ENCODE measurements at places on chromosomes 3 and 15.
A peak's percentile ranks its signal among the peaks of the same experiment; 100 is the strongest.

DNA sequence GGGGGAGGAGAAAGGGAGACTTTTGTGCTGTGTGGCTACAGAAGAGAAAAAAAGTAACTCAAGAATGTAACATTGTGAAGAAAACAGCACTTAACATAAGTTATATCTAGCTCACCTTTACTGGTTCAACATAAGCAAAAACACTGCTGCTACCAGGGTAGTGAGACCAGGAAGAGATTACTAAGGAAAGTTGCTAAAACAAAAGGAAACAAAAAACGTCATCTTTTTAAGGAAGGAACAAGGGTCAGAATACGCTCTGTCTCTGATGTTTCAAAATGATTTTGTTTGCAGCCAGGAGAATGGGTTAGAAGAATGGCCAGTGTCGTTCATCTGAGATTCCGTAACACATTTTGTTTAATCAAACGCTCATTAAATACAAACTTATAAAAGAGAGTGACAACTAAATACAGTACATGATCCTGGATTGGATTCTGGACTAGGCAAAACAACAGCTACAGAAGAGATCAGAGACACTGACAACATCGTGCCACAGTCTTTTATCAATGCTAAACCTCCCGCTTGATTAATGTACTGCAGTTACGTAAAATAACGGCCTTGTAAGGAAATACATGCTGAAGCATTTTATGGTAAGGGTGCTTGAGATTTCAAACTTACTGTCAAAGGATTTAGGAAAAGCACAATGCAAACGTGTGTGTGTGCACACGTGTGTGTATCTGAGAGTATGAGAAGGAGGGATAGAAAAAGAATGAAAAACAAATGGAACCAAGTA lies 67.7 kb downstream of the FOXP1 start:
- no peak for DNase-seq

GRCh38 chr3:122033023-122033422 lies 11.0 kb upstream of the ILDR1 start:
- no peak for DNase-seq

- no peak for DNase-seq
These were observed 293.1 kb downstream of the GBE1 start for GRCh38 chr3:81468391-81468790.

DNA sequence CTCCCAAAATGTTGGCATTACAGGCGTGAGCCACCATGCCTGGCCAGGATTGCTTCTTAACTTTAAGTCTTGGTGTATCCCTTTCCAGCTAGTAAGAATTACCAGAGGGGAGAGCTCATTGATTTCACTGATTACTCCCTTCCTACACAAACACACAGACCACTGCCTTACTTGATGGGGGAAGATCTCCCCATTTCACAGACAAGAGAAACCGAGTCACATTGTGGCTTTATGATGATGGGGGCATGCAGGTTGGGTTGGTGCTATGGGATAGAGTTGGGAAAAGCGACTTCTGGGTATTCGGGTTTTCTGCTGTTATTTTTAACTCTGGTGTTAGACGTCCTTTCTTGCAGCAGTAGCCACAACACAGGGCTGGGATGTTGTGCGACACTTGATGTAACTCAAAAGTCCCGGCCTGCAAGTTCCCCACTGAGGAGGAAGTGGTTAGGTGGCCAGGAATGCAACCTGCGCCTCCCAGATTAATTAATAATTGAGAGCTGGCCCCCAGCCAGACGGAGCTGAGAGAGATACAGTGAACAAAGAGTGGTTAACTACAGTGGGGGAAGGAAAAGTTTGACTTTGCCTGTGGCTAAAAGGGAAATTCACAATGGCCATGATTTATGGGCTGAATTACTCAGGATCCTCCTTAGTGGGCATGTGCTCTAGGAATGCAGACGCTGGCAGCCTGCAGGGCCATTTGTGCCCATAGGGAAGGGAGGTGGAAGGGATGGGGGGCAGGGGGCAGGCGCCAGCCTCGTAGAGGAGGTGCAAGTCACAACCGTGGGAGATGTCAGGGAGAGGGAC lies 63.6 kb downstream of the SMAD6 start:
- no peak for DNase-seq

DNA sequence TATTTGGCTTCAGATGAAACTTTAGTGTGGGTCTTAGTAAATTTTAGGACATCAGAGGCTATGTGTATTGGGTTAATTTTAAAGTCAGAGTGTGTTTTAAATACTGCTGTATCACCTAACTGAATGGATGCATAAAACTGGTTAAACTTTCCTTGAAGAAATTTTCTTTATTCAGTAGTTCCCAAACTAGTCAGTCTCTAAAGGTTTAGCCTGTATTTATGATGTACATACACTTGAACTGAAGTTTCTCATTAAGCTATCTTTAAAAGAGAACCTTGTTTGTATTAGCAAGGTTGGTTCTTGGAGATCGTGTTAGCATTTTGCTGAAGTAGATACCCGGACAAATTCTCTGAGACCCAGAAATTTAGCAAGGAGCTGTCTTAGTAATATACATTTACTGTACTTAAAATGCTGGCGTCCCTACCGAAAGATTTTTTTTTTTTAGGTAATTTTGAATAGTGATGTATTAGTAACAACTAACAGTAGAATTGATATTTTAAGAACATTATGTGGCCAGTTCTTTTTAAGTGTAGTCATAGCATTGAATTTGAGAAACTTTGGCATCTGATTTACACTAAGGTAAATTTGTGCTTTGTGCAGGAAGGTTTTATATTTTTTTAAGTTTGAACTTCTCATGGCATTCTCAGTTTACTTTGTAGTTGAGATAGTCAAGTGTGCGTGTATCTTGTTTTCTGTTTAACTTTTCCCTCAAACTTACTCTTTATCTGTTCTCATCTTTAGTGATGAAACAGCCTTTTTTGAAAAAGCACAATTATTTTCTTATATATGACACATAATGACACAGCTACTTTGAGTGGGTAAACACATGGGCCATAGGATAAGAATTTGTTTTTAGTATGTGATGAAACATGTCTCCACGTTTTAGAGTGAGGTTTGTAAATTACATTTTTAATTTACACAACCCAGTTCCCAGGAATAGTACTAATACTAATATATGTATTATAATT lies 2.9 kb downstream of the DIPK2A start:
- DNase-seq: no peak

DNA sequence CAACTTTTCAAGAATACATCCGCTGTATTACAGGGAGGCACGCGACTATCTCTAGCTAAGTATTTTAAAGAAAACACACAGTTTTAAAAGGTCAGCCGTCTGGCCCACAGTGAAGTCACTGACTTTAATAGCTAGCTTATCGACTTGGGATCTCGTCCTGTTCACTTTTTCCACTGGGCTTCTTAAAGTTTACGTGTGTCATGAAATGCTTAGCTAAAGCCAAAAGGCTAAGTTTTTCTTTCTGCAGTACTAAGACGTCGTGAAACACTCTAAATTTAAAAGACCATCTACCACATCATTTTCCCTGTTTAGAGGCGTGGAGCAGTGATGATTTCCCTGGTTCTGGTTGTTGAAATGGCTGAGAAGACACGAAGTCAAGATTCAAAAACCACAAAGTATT lies 27.1 kb downstream of the LRIG1 start:
- no peak for DNase-seq

- DNase-seq: no peak
These were observed 76.3 kb upstream of the COL8A1 start for GRCh38 chr3:99562138-99562537.

DNA sequence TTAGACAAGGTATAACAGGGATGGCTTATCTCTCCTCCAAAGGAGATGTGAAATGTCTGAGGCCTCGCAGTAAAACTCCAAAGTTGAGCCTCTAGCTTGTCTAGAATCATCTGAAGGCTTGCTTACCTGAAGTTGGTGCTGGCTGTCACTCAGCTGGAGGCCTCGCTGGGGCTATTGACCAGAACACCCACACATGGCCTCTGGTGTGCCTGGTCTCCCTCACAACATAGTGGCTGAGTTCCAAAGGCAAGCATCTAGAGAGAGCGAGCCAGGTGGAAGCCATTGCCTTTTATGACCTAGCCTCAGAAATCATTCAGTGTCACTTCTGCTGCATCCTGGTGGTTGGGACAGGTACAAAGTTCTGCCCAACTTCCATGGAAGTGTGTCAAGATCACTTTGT lies 17.4 kb upstream of the RNU6-1 start:
- DNase-seq: no peak

DNA sequence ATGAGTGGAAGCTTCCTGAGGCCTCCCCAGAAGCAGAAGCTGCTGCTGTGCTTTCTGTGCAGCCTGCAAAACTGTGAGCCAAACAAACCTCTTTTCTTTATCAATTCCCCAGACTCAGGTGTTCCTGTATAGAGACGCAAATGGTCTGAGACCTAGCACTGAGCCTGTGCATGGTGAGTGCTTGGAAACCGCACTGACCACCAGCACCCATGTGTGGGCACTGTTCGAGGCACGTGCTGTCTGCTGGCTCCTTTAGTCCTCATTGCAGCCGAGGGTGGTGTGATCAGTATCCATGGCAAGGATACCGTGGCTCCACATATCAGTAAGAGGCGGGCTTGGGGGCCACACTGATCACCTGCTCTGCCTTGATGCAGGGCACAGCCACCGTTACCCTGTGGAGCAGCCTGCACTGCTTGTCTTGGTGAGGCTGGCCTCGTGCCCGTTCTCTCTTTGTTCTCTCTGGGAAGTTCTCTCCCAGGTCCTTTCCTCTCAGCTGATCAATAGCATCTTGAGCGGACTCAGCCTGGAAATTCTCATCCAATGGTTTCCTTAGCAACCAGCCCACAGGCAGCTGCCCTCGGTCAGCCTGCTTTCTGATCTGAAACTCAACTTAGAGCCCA lies 101.0 kb downstream of the PLXNA1 start:
- no peak for DNase-seq

- DNase-seq: no peak
These were observed 12.5 kb downstream of the SMAD6 start for GRCh38 chr15:66714543-66714981.

DNA sequence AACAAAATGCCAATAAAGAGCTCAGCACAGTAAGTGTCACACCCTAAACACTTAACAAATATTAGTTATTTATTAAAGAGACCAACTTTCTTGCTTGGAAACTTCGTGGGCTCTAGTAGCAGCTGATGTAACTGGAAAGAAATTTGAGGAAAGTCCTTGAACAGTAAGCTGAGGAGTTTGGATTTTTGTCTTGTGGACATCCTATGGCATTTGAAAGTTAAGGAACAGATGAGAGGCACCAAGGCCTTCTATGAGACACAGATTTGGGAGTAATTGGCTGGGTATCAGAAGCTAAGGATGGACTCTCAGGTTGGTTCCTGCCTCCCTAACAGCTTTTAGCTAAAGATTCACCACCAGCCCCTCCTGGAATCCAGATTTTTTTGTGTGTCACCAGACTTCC lies 59.7 kb upstream of the FILIP1L start:
- no peak for DNase-seq

- no peak for DNase-seq
These were observed 28.1 kb upstream of the KLHL6 start for GRCh38 chr3:183583331-183584245.

DNA sequence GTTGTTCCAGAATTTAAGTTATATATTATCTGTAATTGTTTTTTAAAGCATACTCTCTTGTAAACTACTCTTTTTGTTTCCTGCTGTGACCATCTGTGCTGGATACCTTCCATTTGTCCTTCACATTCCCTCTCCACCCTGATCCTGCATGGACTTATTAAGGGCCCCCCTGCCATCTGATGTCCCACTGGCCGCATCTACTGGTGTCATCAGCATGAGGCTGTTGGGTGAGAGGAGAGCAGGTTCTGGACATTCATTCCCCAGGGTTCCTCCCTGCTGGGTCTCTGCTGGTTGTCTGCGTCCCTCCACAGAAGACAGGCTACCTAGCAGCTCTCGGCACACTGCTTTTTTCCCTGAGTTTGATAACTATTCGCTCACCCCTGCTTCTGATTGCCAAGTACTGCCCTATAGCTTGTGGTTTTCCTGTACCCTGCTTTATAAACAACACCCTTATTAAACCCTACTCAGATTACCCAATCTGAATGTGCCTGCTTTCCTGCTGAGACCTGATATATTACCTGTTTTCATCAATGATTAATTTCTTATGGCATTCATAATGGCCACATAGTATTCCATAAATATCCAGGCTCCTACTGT lies 7.7 kb downstream of the CMTM8 start:
- DNase-seq: no peak

GRCh38 chr15:57486833-57487232 lies 104.9 kb upstream of the MYZAP start:
- no peak for DNase-seq

GRCh38 chr3:152885076-152885475 lies 50.1 kb downstream of the P2RY1 start:
- DNase-seq: no peak

DNA sequence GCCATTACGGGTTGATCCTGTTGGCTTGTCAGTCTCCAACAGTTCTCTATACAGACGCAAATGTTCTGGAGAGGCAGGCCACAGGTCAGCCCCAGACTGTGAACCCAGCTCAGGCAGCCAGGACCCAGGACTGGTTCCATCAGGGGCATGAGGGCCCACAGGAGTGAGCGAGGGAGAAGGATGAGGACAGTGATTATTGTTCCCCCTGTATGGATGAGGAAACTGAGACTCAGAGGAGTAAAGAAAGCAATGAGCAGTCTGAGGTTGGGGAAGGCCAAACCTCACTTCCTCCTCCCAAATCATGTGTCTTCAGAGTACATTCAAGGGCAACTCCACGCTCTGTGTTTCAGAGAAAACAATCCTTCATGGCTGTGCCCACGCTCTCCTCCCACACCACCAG lies 121.9 kb downstream of the RPLP1 start:
- DNase-seq: peak; percentile 51

All from activated T-cell treated with anti-CD3 and anti-CD28 coated beads, Interleukin-2, amount 50 U/mL, for 24 hours (primary cell).